ENCODE measurements at places on chromosomes 5 and 9. TPM values are rescaled to one million over a fixed set of nuclear protein-coding genes. Genes with fewer than 3 reads are reported as not detected.
A peak's percentile ranks its signal among the peaks of the same experiment; 100 is the strongest.

DNA sequence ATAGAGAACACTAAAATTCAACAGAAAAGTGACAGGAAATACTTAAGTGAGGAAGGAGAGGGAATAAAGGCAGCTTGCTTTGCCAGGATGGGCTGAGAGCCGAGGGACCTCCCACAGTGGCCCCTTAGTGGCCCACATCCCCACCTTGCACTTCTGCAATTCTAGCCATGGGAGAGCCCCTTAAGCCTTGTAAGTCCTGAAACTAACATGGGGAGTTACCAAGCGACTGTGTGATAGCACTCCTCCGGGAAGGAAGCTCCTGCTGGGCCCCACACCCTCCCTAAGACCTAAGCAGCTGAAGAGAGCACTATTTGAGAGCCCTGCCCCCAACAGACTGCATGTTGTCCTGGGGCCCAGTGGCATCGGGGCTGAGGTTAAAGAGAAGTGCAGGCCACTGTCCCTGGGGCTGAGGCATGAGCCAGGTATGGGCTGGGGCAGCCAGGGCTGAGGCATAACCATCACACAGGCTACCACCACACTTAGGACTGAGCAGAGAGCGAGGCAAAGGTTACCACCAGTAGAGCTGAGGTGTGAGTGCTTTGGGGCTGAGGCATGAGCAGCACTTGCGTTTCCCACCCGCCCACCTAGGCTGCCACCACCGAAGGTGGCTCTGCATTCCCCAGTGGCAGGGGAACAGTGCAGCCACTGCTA is 301.8 kb upstream of the TRPC7 start:
- H3K27ac ChIP-seq, result no peak overlapping the region
- DNase-seq, result no peak
- H3K4me1 ChIP-seq, result no peaks in the 10 kb centered on the region
- peaks cover 18% of the 10 kb centered on the region for H3K27me3 ChIP-seq

DNA sequence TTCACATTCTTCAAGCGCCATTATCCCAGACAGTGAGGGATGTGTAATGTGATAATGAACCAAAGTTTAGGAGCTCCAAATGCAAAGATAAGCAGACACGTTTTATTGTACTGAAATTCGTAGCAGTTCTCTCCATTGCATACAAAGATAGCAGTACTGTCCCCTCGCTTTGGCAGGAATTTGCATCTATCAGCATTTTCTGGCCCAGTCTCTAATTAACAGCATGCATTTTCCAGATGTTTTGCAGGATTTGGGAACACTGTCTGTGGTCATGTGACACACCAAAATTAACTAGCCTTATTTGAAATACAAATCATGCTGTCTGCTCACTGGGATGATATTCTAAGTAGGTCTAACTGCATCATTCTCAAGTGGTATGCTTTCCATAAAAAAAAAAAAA is 235.9 kb upstream of the TRPM3 start:
- H3K4me1 ChIP-seq, result no peaks in the 10 kb centered on the region
- H3K27me3 ChIP-seq, result peaks cover 21% of the 10 kb centered on the region
- no peaks in the 10 kb centered on the region for H3K36me3 ChIP-seq
- H3K4me3 ChIP-seq, result no peak overlapping the region
- H3K27ac ChIP-seq, result no peak overlapping the region
- no peak for DNase-seq

DNA sequence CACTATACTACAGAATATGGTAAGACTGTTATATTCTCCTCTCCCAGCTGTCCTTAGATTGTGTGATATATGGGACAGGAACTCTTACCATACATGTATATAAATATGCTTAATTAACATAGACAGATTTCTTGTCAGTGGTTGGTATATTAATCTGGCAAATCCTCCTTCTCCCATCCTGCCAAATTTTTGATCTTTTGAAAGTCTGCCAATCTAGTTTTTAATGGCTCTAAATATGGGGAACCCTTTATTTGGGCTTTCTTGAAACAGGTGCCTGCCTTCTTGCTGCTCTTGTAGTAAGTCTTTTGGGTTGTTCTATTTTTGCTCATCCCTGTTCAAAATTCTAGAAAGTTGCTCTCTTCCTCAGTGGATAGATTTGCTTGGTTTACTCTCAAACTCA is 63.5 kb downstream of the SPATA31D1 start:
- H3K36me3 ChIP-seq, result no peaks in the 10 kb centered on the region
- DNase-seq, result no peak
- no peaks in the 10 kb centered on the region for H3K4me1 ChIP-seq
- H3K27me3 ChIP-seq, result no peaks in the 10 kb centered on the region

GRCh38 chr5:88746438-88746882 is 136.5 kb downstream of the MEF2C start:
- no peak overlapping the region for H3K27ac ChIP-seq
- no peak overlapping the region for H3K4me3 ChIP-seq

GRCh38 chr9:1460143-1460769 is 410.1 kb downstream of the DMRT2 start:
- H3K4me3 ChIP-seq, result no peak overlapping the region
- no peaks in the 10 kb centered on the region for H3K4me1 ChIP-seq
- no peaks in the 10 kb centered on the region for H3K36me3 ChIP-seq

DNA sequence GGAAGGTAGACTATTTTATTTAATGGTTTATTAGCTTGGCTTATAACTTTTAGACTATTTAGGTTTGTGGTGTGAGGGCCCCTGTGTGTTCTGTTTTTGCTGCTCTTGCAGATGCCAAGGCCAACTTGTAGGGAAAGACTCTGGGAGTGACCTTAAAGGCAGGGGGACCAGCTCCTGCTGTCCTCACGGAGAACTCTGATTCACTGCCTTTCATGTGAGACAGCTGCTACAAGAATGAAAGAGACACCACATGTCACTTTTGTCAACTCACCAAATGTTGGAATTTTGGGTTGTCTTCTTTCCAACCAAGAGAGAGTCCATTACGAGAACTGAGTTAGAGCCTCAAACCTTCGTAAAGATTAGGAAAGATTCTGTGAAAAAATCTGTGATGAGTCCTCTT is 258.3 kb upstream of the ADAMTSL1 start:
- no peaks in the 10 kb centered on the region for H3K27me3 ChIP-seq
- H3K36me3 ChIP-seq, result no peaks in the 10 kb centered on the region
- no peaks in the 10 kb centered on the region for H3K4me1 ChIP-seq
- no peak for DNase-seq
- no peak overlapping the region for H3K27ac ChIP-seq

GRCh38 chr9:113349445-113350094 is at the start of gene BSPRY:
BSPRY (plus strand) TSS chr9:113349541; CDS start chr9:113349580, 39 bp downstream.
- peak within 1 kb of the TSS; percentile 16 for H3K27ac ChIP-seq
- H3K36me3 ChIP-seq, result peaks cover 12% of the 10 kb centered on the region
- peaks cover 31% of the 10 kb centered on the region for H3K4me1 ChIP-seq
- DNase-seq, result peak; percentile 57
- H3K4me3 ChIP-seq, result peak within 1 kb of the TSS; percentile 67

Gene LOX
- total RNA-seq, result 8.7 TPM

Gene HAVCR2
- 0.17 TPM for total RNA-seq

Gene AQP7
- total RNA-seq, result 1.2 TPM
